Fibroblast of gingiva (primary cell): ENCODE measurements at places on chromosomes 4 and X.
A peak's percentile ranks its signal among the peaks of the same experiment; 100 is the strongest.

DNA sequence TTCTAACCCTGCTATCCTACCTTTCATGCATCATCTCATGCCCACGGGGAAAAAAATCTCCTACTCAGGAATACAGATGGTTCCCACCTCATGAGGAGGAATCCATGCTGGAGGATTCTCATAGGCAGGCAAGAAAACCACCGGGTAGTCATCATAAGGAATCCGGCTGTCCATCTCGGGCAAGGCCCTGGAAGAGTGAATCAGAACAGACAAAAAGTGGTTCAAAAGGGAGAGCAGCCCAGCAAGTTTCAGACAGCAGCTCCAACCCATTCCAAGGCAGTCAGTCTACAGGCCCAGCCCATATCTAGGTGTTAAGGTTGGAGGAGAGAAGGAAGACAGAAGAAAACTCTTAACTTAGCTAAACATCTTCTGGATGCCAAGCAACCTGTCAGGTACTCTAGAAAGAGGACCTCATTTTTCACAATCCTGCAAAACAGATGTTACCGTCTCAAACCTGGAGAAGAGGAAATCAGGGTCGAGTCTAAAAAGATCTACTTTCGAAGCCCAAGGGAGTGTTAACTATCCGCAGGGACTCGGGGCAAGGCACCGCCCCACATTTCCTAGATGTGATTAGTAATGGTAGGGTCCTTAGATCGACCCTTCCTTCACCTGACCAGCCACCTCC is 447 bp downstream of the PDZD11 start:
- DNase-seq = no peak

GRCh38 chr4:125951261-125951887 is 636.6 kb downstream of the FAT4 start:
- DNase-seq = peak; percentile 79

DNA sequence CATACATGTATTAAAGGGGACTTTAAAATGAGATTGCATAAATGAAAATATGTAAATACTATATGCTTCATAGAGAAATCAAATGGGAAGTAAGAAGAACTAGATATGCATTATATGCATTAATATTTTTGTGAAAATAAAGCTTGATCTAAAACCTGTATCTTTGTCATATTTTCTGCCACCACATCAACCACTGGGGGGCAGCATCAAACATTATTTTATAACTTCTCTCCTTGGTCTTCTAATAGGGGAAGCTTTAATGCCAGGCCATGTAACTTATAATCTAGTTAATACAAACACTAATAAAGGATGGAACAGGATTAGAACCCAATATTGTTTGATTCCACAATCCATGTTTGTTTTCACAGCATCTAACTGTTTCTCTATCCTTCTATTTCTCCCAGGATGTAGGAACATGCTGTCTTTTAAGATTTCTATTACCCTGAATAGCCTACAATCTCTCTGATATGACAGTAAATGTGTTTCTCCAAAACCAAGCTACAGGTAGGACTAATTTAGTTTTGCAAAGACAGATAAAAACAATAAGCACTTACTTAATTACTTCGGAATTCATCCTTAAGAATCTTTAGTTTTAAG is 10.0 kb downstream of the QRFPR start:
- DNase-seq = peak; percentile 18

DNA sequence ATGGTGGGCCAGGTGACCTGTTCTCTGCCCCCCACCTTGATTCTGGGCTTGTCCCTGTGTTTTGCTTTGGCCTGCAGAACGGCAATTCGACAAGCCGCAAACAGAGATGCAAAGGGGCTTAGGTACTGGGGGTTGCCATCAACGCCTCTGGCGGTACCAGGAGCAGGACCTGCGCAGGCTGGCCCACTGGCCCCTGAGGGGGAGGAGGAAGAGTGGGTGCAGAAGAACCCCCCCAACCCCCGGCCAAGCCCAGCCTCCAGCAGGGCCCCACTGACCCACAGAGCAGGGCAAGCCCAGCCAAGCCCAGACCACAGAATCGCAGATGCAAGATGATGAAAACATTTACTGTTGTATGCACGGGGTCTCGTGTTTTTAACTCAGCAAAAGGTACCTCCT is 89.4 kb downstream of the PPP2R2C start:
- DNase-seq = no peak

DNA sequence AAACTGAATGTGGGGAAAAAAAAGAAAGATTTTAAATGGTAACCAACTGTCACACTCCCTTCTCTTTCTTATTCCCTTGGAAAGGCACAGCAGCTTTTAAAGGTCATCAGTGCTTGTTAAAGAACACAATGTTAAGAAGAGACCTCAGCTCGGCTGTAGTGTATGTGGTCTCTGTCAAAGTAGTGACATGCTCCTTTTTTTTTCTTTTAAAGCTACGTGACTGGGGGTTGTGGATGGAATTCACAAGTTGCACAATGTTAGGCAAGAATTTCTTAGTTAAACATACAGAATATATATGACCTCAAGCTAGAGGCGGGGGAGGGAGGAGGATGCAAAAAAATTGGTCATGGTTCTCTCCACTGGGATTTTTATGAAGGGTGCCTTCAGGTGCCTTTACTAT is 45.6 kb downstream of the OCRL start:
- no peak for DNase-seq

DNA sequence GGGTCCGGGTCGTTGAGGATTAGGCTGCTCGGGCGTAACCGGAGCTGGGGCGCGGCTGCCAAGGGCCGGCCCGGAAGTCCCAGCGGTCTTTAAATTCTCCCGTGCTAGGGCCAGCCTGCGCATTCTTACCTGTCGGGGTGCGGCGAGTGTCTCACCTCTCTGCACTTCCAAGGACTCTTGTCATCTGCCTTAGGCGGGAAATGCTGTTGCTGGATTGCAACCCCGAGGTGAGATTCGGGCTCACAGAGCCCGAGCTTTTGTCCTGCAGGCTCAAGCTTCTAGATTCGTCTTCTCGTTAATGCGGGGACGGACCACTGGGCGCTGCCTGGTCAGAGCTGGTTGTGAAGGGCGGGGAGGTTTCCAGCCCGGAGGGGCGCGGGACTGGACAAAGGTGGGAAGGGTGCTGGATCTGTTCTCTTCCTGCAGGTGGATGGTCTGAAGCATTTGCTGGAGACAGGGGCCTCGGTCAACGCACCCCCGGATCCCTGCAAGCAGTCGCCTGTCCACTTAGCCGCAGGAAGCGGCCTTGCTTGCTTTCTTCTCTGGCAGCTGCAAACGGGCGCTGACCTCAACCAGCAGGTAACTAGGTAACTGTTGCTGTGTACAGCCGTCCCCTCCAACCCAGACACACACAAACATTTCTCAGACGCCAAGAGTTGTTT is at the start of gene ANKRD37:
Gene ANKRD37, plus strand, starts transcription at position 118 of the 662 bp plus-strand sequence. Its CDS starts 83 bp downstream, at position 201.
- DNase-seq = no peak

GRCh38 chrX:110108381-110108821 is 105.5 kb downstream of the TMEM164 start:
- DNase-seq = peak; percentile 88

DNA sequence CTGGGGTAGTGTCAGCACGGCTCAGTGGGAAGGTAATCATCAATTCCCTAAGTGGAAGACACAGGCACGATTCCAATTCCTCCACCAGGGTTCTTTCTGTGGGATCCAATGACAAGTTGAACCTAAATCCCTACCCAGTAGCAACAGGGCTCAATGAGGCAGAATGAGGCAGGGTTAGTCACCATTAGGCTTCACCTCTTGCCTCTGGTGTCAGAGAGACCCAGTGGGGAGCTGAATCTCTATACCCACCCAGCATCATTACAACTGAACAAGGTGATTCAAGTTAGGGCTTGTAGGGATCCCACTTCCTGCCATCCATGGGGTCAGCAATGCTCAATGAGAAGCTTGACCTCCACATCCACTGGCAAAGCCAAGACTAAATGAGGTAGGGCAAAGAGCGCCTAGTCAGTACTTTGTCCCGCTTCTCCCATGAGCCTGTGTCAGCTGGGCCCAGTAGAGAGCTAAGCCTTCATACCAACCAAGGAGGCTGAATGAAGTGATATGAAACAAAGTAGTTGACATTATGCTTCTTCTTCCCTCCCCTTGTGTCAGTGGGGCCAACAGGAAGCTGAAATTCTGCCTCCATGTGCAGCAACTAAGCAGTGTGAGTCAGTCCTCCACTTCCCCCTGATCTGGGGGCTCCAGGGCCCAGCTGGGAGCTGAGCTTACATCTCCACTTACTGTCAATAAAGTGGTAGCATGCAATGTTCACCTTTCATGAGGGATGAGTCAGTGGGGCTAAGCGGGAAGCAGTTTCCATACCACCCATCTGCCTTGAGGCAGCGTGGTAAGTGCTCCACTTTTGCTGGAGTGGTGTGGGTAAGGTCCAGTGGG is 36.4 kb upstream of the RBM41 start:
- DNase-seq = no peak

- no peak for DNase-seq
These were observed 7.8 kb upstream of the TBC1D14 start for GRCh38 chr4:6901669-6902317.

DNA sequence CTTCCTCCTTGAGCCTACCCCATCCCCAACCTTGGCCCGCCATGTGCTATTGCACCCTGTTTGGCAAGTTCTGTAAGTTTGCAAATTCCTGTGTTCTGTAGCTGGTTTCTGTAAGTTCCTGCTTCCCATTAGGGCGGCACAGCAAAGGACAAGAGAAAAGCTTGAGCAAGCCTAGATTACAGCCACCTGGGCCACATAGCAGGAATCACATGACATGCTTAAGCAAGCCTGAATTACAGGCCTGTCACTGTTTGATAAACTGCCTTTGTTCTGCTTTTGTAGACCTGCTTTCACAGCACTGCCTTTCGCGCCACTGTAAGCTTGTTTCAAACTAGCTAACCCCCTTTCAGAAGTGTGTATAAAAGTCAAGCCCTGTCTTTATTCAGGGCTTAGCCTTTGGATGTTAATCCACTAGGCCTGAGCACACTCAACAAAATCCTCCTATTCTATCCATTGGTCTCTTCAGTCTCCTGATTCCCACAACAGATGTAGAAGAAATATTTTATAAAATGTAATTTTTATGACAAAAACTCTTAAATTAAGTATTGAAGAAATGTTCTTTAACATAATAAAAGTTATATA is 906.8 kb upstream of the NDST4 start:
- no peak for DNase-seq

DNA sequence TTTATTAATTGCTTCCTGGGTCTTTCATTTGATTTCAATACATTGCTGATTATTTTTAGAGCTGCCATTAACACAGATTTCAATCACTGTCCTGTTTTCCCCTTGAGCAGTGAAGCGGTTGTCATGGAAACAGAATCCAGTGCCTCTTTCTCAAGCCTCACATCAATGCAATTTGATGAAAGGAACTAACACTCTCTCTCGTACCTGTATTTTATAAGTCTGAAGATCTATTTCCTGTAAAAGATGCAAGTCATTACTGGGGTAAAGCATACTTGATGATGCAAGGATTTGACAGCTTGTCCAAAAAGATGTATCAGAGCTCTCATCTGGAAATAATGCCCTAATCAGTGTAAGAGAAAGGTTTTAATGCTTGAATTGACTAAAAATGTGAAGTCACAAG is 17.9 kb upstream of the GASK1B start:
- no peak for DNase-seq

GRCh38 chr4:20672262-20672661 is 28.0 kb upstream of the PACRGL start:
- DNase-seq = no peak

DNA sequence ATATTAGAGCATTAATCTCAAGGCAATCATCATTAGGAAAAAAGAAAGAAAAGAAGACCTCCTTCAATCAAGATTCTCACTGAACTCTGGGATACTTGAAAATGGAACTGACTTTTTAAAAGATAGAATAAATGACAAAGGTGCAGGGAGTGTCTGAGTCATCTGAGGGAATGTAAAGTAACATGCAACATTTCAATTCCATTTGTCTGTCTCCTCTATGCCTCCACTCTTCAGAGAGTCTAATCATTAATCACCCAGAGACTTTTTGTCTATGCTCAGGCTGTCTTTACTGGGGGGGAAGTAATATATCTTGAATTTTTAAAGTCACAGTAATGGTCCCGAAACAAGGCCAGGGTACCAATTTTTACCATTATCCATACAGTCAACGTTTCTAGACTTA is 55.0 kb upstream of the PACRGL start:
- no peak for DNase-seq

- DNase-seq = no peak
These were observed 177.1 kb downstream of the ADGRA3 start for GRCh38 chr4:22338796-22339195.

GRCh38 chr4:114180481-114180880 is 201.0 kb upstream of the ARSJ start:
- peak; percentile 70 for DNase-seq

- DNase-seq = no peak
These were observed 1.7 kb upstream of the ZFP42 start for GRCh38 chr4:187993827-187994226.

DNA sequence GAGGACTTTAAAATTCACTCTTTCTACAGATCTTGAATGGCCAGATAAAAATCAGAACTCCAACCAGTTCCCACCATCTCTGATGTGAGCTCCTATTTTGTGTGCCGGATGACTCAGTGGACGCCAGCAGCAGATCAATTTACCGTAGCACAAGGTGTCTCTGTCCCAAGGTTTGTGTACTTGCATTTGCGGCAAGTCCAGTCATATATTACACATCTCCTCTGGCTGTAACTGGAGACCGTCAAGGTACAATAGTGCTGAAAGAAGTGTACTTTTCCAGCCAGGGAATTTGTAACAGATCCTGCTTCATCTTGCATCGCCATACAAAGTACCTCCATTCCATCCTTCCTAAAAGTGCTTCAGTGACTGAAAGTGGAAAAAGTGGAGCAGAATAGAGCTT is 108.2 kb upstream of the SORBS2 start:
- no peak for DNase-seq

DNA sequence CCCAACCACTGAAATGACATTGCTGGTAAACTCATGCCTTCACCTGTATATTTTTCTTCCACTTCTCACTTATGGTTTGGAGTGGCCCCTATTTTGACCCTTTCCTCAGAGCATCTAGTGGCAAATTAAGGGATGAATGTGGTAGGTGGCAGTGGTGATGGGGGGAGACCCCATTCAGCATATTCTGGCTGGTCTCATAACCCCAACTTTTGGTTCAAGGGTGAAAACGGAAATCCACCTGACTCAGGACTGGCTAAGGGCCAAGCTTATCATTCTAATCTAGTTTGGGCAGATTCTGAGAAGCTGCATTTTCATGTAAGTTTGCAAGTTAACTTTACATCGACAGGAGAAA is 47.0 kb upstream of the NSUN7 start:
- DNase-seq = no peak

DNA sequence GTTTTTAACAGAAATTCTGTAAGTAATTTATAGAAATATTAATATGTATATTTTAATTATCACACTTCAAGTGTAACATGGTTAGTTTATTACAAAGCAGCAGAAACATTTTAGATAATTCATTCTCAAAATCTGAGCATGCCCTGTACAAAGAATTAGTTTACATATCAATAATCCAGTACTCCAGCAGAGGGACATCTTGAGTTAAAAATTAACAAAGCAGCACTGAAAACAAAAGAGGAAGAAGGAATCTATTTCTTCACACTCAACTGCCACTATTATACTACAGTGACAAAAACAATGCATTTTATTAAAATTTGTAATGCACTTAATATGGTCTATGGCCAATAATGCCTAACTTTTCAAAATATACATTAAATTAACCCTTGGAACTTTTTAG is 179.1 kb upstream of the KLHL4 start:
- no peak for DNase-seq
